BE2C (cell line): ENCODE measurements at places on chromosomes 3 and 15.

GRCh38 chr3:25448750-25449692, 21.0 kb downstream of the RARB start:
- peak; percentile 71 for DNase-seq

DNA sequence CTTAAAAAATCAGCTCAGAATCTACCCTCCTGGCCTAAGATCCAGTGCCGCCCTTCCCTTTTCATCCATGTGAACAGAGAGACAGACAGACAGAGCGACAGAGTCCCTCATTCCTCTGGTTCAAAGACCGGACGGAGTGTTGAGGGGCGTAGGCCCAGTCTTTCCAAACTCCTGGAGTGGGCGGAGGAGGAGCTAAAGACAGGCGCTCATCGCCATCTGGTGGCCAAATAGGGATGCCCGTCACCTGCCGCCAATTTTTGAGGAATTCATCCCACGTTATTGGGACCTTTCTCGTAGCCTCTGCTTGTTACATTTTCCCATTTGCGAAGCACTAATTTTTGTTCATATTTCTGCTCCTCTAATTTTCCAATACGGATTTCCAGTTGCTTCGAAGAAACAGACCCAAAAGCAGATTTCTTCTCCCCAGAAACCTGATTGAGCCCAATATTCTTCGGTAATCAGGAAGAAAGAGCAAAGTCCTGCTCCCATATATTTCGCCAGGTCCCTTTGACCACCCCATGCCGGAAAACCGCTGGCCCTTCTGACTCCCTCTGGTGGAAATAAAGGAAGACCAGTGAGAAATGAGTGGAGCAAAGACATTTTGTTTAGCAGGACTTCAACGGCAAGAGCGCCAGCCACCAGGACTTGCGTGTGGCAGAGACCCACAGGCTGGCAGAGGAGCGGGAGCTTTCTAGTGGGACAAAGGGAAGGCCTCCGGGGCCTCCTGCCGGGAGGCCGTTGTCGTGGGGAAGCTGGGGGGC, 88.0 kb downstream of the LRRK1 start:
- DNase-seq, result peak; percentile 83

DNA sequence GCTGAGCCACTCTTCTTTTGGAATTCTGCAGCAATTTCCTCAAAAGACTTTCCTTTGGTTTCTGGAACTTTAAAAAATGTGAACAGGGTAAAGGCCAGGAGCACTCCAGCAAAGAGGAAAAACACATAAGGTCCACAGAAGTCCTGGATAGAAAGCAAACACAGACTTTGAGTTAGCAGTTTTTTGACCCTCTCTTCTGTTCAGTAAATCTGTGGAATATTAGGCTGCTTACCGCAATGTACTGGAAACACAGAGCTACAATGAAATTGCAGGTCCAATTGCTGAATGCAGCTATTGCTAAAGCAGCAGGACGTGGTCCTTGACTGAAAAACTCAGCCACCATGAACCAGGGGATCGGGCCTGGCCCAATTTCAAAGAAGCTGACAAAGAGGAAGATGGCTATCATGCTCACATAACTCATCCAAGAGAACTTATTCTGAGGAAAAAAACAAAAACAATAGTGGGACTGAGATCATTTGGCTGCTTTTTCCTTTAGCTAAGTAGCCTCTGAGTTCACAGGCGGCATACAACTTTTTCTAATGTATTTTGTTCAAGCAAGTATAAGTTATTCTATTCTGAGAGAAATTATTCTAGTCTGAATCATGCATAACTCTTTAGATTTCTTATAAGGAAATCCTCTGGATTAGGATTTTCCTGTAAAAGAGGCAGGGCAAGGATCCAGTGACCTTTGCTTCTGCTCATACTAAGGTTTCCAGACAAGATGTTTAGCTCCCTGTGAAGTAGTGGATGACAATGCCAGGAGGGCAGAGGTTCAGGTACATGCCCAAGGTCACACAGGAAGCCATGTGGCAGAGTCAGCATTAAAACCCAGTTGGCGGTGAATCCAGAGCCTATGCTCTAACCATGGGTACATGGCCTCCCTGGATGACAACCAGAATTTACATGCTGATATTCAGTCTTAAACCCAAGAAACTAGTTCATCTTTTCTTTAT, 28.3 kb downstream of the SLC2A2 start:
- DNase-seq, result no peak

GRCh38 chr3:128803307-128803706, 76.1 kb upstream of the ACAD9 start:
- DNase-seq, result no peak

DNA sequence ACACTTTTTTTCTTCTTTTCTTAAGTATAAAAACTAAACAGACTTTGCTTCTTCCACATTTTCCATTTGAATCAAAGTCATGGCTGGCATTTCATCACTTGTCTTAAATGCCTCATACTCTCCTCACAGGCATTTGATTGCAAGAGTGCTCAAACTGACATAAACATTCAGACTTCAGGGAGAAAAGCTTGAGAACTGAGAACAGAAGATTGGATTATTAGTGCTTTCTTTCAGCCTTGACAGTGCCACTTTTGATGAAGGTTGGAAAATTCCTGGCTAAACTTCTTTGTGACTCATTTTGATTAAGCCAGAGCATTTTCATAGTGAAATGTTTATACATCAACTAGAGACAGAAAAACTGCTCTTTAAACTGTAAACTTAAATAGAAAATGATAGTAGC, 544.4 kb downstream of the DIPK2A start:
- DNase-seq, result no peak

DNA sequence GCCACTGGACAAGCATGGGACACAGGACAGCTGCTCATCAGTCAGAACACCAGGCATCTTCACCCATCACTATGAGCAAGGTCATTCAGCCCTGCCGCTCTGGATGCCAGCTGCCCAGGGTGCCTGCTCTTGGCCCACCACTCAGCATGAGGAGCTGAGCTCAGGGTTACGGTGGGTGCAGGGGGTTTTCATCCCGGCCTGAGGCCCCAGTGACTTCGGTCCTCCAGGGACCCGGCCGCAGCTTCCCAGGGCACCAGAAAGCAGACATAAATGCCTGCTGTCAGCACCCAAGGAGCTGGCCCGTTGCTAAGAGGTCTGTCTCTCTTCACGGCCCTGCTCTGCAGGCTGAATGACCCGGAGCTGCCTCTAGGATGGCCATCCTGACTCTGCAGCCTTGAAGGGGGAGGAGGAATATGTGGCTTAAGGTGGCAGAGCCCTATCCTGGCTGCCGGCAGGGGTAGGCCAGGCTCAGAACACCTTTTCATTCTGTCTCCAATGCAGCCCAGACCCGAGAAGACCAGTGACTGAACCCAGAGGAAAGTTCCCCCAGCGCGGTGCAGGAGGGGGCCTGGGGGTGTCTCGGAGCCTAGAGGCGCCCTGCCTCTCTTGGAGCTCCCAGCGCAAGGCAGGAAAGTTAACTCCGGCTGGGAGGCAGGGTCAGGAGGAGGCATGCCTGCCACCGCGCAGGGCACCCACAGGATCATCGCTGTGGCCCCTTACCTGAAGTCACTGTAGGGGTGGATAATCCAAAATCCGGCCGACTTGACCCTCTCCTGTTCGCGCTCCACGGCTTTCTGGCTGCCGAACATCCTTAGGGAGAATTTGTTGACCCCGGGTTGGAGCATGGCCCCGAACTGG, 1.8 kb downstream of the HCN4 start:
- no peak for DNase-seq

DNA sequence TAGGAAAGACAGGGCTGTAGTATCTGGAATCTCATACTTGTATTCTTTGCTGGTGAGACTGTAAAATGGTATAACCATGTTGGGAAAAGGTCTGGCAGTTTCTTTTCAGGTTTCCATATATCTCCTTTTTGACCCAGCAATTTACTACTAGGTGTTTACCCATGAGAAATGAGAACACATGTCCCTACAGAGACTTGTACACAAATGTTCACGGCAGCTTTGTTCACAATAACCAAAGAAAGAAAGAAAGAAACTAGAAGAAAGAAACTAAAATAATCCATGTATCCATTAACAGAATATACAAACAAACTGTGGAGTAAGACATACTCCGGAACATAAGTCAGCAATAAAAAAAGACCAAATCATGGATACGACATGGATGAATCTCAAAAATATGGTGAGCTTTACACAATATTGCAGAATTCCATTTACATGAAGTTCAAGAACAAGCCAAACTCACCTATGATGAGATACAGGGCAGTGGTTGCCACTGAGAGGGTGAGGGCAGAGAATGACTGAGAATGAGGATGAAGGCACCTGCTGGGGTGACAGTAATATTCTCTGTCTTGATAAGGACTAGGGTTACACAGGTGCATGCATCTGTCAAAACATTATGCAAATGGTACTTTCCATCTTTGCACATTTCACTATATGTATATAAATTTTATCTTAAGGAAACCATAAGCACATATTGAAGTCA, 2.7 kb downstream of the RFTN1 start:
- DNase-seq, result no peak

- DNase-seq, result no peak
Observed at GRCh38 chr15:22973286-22973685, 6.9 kb downstream of the CYFIP1 start.

GRCh38 chr3:183548262-183548769, 7.2 kb downstream of the KLHL6 start:
- DNase-seq, result peak; percentile 38

DNA sequence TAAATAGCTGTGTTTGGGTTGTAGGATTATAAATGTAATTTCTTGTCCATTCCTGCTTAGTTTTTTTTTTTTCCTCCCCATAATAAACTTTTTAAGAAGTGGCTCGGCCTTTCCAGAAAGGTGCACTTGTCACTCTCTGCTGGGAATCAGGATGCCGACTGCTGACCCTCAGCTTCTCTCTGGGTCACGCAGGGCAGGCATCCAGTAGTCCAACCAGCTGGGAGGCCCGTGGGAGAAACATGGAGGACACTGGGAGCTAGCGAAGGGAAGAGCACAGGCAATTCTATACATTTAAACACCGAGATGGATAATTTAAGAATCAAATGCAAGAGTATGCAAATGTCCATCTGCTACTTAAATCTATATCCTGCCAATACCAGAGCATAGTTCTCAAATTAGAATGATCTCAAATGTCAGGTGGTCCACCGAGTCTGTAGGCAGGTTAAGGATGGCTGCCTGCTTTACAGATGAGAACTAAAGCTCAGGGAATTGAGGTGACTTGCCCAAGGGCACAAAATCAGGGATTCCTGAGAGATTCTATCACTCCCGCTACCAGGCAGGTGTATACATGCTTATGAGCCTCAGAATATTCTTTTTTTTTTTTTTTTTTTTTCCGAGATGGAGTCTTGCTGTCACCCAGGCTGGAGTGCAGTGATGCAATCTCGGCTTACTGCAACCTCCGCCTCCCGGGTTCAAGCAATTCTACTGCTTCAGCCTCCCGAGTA, 64.5 kb downstream of the DAPK2 start:
- no peak for DNase-seq

DNA sequence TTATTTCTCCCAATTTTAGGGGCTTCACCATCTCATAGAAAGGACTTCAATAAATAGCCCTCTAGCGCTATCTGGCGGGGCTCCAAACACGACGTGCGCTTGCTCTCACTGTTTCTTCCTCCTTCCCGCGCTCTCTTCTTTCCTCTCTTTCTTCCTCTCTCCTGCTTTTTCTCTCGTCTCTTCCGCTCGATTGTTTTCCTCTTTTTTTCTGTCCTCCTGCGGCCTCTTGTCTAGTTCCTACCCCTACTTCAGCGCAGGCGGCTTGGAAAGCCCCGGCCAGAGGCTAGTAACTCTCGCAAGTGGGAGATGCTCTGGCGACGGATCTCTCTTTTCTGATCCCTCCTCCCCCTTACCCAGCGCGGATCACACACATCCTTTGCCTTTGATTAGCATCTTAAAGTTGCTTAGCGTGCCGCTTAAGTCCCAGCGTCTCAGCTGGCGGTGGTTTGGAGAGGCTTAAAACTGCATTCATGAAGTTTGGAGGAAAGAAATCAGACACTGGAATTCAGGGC, 6.2 kb upstream of the MEIS2 start:
- DNase-seq, result peak; percentile 78

GRCh38 chr3:32200490-32200889, 38.0 kb upstream of the CMTM8 start:
- DNase-seq, result no peak

DNA sequence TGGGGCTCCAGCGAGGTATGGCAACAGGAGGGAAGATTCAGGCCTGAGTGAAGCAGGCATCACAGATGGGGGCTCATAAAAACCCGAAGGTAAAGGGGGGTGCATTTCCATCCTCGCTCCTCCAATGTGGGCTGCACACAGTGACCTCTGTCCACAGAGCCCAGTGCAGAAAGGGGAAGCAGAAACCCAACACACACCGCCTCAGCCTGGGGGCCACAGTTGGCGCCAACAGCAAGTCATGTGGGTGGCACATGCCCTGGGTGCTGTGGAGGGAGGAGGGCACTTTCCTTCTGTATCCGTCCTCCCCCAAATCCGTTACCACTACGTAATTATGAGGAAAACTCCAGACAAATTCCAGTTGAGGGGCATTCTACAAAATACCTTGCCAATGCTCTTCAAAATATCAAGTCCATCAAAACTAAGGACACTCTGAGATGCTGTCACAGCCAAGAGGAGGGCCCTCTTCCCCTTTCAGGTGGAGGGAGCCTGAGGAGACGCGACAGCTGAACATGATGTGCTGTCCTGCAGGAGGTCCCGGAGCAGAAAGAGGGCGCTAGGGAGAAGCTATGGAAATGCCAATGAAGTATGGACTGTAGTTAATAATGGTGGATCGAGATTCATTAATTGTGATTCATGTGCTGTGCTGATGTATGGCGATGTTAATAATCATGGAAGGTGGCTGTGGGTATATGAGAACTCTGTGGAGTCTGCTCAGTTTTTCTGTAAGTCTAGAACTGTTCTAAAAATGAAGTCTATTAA, 16.4 kb downstream of the APBA2 start:
- DNase-seq, result no peak

GRCh38 chr15:43931119-43931518, 104.3 kb downstream of the WDR76 start:
- no peak for DNase-seq

GRCh38 chr3:58999134-58999773, 50.6 kb downstream of the CFAP20DC start:
- DNase-seq, result no peak

DNA sequence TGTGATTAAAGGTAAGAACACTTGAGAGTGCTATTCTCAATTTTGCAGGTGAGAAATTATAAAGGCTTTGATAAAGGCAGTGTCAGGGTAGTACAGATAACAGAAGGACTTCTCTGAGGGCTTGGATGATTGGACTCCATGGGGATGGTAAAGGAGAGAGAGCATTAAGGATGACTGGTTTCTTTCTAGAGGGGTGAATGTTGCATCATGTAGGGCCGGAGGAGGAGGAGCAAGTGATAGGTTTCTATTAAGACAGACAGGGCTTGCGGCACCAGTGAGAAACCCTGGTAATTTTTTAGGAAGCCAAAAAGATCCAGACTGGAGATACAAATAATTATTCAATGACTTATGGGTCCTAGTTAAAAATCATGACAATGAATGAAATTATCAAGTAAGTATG, 230.7 kb upstream of the MME start:
- DNase-seq, result no peak

DNA sequence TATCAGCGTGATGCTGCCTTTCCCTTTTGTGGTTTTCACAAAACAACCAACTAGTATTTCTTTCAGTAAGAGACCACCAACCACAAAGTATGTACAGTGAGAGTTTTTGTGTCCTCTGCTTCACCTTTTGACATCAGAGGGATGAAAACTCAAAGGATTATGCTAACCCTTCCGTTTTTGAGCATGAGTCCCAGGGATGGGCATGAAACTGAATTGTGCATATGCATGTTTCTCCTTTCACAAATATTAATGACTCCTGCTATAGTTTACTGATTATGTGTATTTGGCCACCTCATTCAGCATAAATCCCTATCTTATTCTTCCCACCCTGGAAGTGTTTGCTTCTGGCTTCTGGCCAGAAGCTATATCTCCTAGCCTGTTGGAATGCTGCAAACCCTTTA, 59.2 kb downstream of the RSRC1 start:
- no peak for DNase-seq

- no peak for DNase-seq
Observed at GRCh38 chr3:152175528-152175889, 93.2 kb upstream of the MBNL1 start.
